Stimulated activated naive CD8-positive, alpha-beta T cell treated with anti-CD3 and anti-CD28 coated beads, Interleukin-15, amount 100 ng/mL, for 72 hours (primary cell): ENCODE measurements at places on chromosomes 3 and 15.

DNA sequence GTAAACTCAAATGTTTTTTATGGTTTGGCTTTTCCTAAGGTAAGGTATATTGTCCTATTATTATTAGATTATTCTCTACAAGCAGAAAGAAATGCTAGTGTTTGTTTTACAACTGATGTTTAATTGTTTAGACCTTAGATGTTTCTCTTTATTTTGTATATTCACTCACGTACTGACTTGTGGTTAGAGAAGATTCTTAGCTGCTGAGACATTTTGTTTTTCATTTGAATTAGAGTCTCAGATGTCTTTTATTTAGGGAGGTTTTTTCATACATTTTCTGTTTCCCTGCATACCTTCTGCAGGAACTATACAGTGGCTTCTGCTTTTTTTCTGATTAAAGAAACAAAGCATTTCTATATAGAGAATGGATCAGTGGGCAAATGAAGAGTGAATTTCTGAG lies 110.9 kb downstream of the MYRIP start:
- DNase-seq, result no peak

DNA sequence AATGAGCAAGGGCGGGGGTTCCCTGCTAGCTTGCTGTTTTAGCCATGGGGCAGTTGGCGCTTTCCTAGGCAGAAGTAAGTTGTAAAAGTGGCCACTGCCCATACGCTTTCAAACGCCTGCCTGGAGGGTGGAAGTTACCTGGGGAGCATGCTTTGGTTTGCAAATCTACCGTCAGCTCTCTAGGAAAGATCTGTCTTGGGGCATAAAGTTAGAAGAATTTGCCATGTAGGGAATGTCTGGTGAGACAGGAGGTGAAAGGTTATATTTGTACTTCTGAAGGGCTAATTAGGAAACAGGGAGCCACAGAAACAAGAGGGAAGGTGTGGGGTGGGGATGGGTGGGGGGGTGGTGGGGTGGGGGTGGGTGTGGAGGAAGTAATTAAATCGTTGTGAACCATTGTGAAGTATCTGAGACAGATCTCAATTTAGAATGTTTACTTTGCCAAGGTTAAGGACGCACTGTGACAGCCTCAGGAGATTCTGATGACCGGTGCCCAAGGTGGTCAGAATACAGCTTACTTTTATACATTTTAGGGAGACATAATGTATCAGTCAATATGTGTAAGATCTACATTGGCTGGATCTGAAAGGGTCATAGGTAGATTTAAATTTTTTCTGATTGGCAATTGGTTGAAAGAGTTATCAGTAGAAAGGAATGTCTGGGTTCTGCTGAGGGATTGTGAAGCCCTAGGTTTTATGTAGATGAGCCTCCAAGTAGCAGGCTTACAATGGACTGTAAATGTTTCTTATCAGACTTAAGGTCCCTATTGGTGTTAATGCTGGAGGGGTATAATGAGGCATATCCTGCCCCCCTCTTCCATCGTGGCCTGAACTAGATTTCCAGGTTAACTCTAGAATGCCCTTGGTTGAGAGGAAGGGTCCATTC lies 62.0 kb upstream of the GCNT3 start:
- DNase-seq, result no peak

GRCh38 chr3:44516230-44516629 lies 38.8 kb upstream of the ZNF445 start:
- DNase-seq, result no peak

DNA sequence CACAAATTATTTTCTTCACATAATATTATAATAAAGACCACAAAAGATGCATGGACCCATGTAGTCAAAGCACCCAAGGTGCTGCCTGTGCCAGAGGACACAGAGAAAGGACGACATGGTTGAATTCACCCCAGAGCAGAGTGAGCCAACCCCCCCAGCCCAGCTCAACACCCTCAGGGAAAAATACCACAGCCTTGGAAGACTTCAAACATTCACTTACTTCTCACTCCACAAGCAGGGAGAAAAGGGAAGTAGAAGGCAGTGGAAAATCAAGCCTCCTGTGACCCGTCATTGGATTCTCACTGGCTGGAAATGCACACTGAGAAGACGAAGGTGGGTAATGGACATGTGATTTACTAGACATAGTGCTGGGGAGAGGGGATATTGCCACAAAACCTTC lies 70.8 kb downstream of the TAFA4 start:
- DNase-seq, result no peak

- DNase-seq, result no peak
Measured at GRCh38 chr15:92637626-92638025, 17.9 kb downstream of the FAM174B start.
